Stromal cell of bone marrow (primary cell): ENCODE measurements at places on chromosomes 6 and 20.

GRCh38 chr20:52484438-52484837 is 292.9 kb upstream of the ZFP64 start:
- DNase-seq = peak; percentile 20

- no peak for DNase-seq
These were observed 68.7 kb upstream of the SLC4A11 start for GRCh38 chr20:3307725-3308124.

DNA sequence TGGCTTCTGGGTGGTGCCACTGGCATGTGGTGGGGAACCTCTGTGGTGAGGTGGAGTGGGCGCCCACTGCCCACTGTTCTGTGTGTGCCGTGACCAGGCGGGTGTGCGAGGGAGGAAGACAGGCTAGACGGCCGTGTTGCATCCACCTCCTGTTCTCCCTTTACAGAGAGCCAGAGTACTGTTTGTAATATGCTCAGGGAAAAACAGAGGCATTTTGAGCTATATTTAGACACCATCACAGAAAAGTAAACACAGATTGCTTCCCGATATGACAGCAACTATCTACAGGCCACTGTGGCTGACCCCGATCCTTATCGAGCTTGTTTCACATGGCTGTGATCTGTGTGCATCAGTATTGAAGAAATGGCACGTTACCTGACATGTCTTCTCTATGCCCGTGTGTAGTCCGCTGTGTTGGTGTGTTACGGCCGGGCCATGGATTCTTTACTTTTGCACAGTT is 45.6 kb downstream of the ARID1B start:
- no peak for DNase-seq

- DNase-seq = no peak
These were observed 267.9 kb downstream of the DLL1 start for GRCh38 chr6:170022827-170023619.

DNA sequence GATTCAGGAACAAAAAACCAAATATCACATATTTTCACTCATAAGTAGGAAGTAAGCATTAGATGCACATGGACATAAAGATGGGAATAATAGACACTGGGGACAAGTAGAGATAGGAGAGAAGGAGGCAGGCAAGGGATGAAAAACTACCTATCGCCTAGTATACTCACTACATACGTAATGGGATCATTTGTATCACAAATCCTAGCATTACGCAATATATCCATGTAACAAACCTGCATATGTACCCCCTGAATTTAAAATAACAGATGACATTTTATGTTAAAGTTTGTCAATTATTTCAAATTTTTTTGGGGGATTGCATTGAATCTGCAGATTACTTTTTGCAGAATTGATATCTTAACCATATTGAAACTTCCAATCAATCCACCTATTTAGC is 660.5 kb upstream of the MAN1A1 start:
- no peak for DNase-seq

GRCh38 chr20:20489648-20490341 is 121.9 kb downstream of the INSM1 start:
- DNase-seq = no peak

- no peak for DNase-seq
These were observed 73.0 kb downstream of the PPP1R3G start for GRCh38 chr6:5158180-5158579.

DNA sequence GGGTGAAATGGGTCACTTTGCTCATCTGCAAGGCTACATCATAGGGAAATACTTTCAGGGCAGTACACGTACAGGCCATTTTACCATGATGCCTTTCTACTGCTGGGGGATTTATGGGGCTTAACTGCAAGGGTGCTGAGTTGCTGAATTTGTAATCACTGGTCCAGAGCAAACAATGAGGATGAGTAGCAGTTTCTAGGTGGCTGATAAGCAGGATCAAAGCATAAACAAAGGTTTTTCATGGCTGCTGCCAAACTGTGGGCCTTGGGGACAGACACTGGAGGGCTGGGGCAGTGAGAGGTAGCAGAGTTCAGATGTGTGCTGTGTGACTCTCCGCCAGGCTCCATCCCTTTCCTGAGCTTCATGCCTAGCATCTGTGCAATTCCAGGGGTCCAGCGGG is 68.3 kb downstream of the CNBD2 start:
- DNase-seq = no peak

GRCh38 chr6:138278326-138278725 is 60.0 kb upstream of the PBOV1 start:
- no peak for DNase-seq

GRCh38 chr6:145022199-145022796 is 713.0 kb downstream of the EPM2A start:
- no peak for DNase-seq

- DNase-seq = no peak
These were observed 8.5 kb downstream of the CD164 start for GRCh38 chr6:109373762-109374161.

DNA sequence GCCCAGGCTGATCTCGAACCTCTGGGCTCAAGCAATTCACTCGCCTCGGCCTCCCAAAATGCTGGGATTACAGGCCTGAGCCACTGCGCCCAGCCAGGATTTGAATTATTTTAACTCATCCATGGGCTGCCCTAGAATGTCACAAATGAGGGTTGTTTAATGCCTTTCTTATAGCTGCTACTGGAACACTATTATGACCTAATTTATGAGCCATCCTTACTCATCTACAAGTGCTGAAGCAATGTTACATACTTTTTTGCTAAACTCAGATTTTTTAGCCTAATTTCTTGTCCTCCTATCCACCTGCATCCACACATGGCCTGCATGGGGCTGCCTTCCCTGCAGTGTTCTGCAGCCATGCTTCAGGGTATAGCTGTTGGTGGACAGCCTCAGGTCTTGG is 59.9 kb downstream of the RTN4IP1 start:
- no peak for DNase-seq

GRCh38 chr6:37653933-37654565 is 43.6 kb downstream of the MDGA1 start:
- no peak for DNase-seq

GRCh38 chr20:37882961-37883712 is 19.8 kb upstream of the VSTM2L start:
- no peak for DNase-seq

GRCh38 chr20:57394121-57395082 is 3.2 kb downstream of the RBM38 start:
- DNase-seq = no peak

- no peak for DNase-seq
These were observed 1.4 kb downstream of the SENP6 start for GRCh38 chr6:75603106-75603420.

DNA sequence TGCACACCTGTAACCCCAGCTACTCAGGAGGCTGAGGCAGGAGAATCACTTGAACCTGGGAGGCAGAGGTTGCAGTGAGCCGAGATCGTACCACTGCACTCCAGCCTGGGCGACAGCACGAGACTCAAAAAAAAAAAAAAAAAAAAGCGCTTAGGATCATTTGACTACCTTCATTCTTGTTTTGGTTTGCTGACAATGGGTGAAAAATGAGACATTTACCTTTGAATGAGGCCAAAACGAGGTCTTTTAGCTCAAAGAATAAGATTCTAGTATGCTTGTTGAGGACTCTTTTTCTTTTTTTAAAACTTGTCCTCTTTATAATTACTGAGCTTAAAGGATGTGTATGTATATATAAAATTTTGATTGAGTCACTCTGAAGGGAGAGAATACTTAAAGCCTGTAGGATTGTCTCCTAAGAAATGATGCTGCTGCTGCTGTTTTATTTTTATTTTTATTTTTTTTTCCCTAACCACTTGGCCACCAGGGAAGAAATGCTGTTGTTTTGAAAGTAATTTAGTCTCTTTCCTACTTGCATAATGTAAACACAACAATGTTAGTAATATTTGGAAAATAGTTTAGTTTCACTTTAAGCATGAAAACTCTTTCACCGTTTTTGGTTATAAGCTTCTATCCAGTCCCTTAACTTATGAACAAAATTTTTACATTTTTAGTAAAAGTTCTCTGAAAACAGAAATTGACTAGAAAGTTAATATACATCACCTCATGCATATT is 7.9 kb downstream of the UBR2 start:
- DNase-seq = no peak

DNA sequence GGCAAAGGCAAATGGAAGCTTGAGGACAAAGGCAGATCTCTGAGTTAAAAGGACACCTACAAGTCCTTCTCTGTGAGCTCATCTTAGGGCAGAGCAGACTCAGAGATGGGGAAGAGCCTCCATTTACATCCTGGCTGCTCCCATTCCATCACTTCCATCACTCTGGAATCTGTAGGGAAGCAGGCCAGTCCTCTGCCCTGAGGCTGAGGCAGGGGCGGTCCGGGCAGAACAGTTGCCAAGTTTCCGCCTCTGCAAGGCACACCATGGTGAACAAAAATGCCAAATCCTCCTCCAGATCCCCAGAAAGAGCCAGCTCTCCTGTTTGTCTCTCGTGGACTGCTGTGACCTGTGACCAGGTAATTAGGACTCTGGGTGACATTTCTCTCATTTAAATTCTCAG is 209.6 kb upstream of the SSTR4 start:
- no peak for DNase-seq

GRCh38 chr20:23332467-23332866 is 18.1 kb upstream of the NXT1 start:
- DNase-seq = no peak

- DNase-seq = no peak
These were observed 13.6 kb upstream of the SLCO4A1 start for GRCh38 chr20:62628691-62629090.

GRCh38 chr6:90285611-90286381 is 10.8 kb downstream of the BACH2 start:
- peak; percentile 91 for DNase-seq

DNA sequence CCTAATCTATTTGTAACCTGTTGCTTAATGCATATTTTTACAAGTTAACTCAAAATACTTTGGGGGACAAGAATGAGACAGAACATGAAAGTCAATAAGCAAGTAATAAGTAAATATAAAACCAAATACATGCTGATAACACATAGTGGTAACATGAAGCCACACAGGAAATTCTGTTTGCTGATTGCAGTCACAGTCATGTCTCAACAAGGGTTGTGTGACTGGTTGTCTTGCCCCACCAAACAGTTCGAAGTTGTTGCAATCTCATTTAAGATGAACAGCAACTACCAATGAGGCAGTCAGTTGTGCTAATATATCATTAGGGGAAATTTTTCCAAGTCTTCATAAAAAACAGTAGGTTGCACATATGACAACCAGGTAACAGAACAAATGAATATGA is 14.5 kb downstream of the CD24 start:
- no peak for DNase-seq

GRCh38 chr20:13418263-13419229 is 197.5 kb downstream of the ISM1 start:
- DNase-seq = no peak

- no peak for DNase-seq
These were observed 14.6 kb downstream of the KHDC1 start for GRCh38 chr6:73248192-73248903.

DNA sequence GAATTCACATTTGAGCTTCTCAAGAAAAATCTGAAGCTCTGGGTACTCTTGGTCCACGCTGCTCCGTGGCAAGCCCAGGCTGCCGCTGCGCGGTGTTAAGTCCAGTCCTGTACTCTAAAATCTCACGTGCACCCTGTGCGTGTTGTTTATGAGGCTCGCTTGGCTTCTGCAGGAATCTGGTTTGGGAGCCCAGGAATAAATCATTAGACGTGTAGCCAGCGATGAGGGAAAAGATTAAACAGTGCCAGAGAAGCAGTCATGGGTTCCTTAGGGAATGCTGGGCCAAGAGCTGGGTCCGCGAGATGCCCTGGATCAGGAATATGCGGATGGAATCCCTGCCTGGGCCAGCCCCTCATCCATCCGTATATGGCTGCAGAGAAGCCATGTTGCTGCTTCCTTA is 87.3 kb downstream of the KCNB1 start:
- DNase-seq = peak; percentile 18

- no peak for DNase-seq
These were observed 30.5 kb downstream of the TSPYL4 start for GRCh38 chr6:116223355-116223754.

- DNase-seq = peak; percentile 43
These were observed 663.5 kb downstream of the EPM2A start for GRCh38 chr6:145071836-145072235.

- DNase-seq = no peak
These were observed 22.0 kb upstream of the SIRPD start for GRCh38 chr20:1579488-1579887.

DNA sequence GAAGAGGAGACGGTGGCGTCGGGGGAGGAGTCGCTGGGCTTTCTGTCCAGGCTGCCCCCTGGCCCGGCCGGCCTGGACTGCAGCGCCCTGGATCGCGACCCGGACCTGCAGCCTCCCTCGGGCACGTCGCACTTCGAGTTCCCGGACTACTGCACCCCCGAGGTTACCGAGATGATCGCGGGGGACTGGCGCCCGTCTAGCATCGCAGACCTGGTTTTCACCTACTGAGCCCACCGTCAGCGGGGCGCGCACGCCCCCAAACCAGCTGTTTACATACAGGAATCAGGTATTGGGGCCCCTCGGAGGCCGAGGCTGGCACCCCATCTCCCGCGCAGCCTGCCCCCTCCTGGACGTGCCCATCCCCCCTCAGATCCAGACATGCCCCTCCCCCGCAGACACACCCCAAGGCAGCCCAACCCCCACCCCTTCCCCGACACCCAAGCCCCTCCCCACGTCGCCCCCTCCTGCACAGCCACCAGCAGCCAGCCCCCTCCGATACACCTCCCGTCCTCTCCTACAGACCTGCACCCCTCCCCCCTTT is 1.4 kb downstream of the SOX12 start:
- DNase-seq = no peak

GRCh38 chr20:57769756-57770155 is 59.9 kb upstream of the PMEPA1 start:
- no peak for DNase-seq

DNA sequence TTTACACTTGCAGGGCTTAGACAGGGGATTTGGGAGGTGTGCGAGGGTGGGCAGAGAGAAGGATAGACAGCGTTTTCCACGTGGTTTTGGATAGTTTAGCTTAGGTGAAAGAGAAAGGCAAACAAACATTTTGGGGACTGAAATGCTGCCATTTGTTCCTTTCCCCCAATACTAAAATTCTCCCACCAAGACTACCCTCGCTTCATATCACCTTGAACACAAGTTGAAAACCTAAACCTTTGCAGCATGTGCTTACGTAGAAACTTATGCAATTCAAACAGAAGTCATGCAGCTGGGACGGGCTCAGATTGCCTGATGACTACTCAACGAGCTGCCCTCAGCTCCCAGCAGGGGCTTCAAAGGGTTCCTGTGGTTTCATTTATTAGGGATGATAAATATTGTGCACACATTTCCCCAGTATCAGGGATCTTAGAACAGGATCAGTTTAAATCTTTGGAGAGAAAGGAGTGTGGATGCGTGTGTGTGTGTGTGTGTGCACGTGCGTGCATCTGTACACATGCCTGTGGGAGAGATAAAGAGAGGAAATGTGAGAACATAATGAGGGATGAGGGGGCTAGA is 77.3 kb downstream of the SLC22A23 start:
- DNase-seq = no peak

GRCh38 chr6:53985366-53985765 is 125.9 kb upstream of the MLIP start:
- DNase-seq = no peak
